AG10803 (cell line): ENCODE measurements at places on chromosomes 1 and 21.

DNA sequence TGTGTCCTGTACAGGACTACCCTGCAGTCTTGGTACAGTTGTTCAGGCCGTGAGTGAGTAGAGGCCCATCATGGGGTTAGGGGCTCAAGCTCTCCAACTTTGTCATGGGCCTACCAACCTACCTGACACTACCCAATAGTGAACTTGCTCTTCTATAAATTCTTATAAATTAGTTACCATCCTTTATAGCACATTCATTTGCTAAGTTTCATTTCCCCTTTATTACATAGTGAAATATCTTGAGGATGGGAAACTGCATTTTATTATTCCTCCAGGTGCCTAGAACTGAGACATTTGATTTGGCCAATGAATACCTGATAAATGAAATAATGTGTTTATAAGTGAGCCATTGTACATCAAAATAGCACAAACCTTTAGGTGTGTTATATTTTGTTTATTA, 9.1 kb upstream of the CTH start:
- no peak for DNase-seq

DNA sequence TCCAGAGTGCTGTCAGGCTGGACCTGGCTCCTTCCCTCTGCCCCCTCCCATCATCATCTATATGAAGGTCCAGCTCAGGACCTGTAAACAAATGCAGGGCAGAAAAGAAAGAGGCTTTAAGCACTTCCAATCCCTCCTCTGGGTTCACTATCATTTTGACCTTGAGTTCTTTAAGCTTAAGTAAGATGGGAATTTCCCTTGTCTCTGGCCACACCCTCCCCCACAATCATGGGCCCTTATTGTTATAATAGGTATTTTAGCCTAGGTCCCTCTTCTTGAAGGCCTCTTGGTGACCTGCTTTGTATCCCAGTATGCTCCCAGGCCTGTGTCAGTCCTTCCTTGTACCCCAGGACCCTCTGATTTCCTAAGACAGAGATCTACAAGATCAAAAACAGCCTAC, 45.1 kb upstream of the EPS15 start:
- peak; percentile 36 for DNase-seq

- DNase-seq = no peak
Observed at GRCh38 chr1:21761052-21761451, 21.9 kb downstream of the USP48 start.

GRCh38 chr1:236164273-236164672, 21.9 kb downstream of the GPR137B start:
- DNase-seq = no peak

DNA sequence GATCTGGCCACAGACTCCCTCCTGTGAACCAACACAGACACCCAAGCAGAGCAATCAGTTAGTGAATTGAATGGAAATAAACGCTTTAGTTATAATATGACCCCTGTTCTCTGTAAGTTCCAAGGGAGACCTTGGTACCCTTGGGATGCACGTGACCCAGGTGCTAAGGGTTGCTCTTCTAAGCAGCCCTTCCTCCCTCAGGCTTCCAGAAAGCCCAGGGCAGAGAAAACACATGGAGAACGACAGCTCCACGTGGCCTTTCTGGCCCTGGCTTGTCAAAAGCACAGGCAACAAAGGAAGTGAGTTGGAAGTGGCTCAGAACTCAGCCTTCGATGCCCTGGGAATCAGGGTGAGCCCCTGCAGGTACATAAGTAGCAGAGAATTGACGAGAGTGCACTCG, 57.4 kb downstream of the LACTBL1 start:
- no peak for DNase-seq

DNA sequence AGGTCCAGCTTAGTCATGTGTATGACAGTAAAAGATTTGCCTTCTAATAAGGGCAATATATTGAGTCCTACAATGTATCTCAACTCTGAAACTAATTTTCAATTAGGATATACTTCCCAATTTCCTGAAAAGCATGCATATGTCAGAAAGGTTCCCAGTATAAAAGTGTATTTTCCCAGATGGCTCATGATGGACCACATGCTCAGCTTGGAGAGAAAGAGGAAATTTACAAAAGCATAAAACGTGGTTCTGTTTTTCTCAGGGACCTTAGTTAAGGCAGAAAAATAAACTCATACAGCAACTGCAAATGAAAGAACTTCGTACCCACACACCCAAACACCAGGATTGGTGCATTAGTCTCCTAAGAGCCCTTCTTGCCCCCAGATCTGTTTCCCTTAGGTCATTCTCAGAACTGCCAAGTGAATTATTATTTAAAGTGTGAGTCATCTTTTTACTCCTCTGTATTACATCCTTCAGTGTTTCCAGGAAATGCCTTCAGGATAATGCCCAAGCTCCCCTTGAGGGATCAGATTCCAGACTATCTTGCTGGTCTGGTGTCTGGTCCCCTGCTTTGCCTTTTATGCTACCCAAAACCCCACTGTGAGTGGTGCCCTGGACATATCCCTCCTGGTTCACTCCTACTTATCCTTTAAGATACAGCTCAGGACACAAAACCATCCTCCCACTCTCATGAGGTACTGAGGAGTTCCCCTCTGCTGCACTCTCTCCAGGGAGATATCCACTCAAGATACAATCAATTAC, 57.4 kb downstream of the SSX2IP start:
- peak; percentile 60 for DNase-seq

DNA sequence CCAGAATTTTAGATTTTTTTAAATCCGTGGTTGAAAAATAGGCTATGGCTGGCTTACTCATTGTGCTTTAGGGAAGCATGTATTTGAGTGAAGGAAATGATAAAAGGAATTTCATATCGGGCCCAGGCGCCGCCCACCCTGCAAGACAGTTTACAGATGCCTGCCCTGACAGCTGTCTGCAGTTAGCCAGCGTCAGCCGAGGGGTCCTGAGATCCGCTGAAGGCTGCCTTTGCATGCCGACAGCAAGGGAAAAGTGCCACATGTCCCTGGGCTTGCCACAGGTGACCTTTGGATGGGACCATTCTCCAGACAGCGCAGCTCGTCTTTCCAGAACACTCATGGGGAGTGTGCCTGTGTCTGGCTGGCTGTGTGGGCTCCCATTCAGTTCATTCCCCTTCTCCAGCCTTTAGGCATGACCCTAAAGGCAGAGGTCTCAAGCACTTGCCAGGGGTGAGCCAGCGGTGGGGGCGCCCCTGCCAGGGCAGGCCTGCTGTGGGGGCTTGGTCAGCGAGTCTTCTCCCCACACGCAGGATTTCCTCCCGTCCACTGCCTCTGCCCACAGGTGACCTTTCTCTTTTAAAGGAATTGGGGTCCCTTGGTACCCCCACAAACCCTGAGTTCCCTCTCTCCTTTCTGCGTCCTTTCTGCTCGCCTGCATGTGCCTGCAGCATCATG, 46.1 kb upstream of the TRAPPC10 start:
- no peak for DNase-seq

DNA sequence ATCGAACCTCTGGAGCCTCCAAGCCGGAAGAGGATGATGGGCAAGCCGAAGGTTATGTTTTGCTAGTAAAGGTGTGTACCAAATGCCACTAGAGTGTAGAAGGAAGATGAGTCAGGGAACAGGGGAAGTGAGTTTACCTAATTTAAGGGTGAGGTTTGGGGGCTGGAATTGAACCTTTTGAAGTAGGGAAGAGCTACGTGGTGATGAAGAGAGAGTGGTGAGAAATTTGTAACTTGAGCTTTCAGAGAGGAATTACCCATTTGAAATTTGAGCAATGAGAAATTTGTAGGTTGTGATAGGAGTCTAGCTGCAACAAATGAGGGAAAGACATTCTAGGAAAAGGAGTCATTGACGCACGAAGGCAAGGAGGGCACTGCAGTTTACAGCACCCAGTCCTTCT, 70.0 kb upstream of the TENT5C start:
- no peak for DNase-seq

DNA sequence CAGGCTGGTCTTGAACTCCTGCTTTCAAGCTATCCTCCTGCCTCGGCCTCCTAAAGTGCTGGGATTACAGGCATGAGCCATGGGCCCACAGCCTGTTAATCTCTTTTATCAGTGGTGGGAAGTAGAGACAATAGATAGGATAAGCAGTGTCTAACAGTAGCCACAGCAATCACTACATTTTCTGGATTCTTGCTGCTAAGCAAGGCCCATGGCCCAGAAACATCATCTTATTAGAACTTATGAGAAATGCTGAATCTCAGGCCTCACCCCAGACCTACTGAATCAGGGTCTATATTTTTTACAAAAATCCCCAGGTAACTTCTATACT, 29.7 kb downstream of the IGFN1 start:
- no peak for DNase-seq

DNA sequence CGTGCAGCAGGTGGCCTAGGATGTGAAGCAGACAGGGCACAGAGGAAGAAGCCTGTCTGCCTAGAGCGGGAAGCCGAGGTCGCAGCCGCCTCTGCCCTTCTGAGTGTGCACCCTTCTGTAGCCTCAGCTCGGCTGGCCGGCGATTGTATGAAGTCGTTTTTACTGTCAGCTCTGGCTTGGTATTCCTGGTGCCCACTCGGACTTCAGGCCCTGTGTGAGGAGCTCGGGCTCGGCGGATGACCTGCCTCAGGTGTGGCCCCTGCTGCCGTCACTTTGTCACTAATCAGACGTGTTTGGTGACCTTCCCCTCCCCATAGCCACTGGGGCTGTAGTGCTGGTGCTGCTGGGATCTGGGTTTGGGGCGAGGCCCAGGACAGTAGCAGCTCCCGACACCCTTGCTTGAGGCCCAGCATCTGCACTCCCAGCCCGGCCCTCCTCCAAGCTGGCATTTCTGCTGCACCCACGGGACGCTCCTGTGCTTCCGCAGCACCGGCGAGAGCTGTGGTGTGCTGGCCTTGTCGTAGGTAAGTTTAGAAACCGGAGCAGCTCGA, 18.1 kb downstream of the SLX9 start:
- DNase-seq = no peak

DNA sequence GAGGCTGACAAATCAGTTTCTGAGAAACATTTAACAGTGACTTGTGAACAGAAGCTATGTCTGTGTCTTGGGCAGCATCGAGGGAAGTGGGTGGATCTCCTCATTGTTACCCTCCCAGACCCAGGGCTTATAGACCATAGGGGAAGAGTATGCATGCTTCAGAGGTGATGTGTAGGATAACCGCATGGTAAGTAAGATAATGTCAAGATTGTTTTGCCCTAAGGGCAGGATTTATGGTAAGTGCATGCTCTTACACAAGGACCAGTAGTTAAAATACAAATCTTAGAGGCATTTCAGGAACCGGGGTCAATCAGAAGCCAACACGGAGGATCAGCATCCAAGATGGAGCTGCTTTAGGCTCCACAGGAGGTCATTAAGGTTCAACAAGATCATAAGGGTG, 7.7 kb upstream of the PRMT2 start:
- no peak for DNase-seq

DNA sequence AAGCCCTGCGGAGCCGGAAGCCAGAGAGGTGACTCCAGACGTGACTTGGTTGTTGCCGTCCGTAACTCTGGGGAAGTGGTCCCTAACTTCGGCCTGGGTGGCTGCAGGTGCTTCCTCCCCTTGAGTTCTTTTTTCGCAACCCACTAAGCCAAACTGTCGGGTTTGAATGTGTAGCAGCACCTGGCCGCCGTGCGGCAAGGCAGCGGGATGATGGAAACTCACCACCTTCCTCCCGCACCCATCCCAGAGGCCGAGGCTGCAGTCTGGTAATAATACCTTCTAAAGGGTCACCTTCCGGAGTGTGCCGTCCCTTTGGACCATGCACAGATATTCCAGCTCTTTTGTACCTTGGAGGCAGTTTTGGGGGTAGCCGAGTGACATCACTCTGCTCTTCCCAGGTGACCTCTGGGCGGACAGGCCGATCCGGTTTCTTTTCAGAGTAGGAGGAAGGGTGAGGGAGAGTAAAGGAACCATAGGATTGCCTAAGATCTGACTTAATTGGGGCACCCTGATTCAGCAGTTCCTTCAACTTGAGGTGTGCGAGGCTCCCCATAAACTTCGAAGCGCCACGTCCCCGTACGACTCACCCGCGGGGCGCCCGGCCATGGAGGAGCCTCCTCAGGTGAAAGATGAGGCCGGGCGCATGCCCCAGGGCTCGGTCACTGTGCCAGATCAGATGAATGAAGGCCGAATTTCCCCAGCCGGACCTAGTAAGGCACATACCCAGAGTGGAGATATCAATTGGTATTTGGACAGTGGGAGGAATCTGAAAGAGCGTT, 1.0 kb downstream of the KCNK1 start:
- no peak for DNase-seq

DNA sequence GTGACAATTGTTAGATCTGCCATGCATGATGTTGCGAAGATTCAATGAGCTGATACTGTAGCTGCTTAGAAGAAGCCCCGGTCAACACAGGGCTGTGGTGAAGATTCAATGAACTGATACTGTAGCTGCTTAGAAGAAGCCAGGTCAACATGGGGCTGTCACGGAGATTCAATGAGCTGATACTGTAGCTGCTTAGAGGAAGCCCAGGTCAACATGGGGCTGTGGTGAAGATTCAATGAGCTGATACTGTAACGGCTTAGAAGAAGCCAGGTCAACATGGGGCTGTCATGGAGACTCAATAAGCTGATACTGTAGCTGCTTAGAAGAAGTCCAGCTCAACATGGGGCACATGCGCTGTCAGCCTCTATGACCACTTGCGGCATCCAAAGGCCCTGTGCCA, 18.8 kb upstream of the BACE2 start:
- no peak for DNase-seq

GRCh38 chr1:207691841-207692240, 46.9 kb downstream of the CR1L start:
- DNase-seq = peak; percentile 31

DNA sequence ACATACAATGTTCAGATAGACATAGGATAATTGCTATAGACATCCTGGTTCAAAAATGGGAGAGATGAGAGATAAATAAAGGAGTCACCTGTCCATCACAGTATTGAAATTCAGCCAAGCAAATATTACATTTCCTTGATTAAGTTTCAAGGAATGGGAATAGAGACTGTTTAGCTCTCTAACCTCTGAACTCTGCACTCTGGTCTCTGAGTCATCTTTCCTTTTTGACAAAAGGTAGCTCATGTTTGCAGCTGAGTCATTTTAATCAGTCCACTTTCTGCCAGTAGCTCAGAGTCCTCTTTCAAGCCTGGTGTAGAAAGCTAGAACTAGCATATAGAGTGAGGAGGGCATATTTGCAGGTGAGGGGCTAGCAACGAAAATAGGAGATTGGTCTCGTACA, 51.4 kb upstream of the GJA8 start:
- DNase-seq = no peak

DNA sequence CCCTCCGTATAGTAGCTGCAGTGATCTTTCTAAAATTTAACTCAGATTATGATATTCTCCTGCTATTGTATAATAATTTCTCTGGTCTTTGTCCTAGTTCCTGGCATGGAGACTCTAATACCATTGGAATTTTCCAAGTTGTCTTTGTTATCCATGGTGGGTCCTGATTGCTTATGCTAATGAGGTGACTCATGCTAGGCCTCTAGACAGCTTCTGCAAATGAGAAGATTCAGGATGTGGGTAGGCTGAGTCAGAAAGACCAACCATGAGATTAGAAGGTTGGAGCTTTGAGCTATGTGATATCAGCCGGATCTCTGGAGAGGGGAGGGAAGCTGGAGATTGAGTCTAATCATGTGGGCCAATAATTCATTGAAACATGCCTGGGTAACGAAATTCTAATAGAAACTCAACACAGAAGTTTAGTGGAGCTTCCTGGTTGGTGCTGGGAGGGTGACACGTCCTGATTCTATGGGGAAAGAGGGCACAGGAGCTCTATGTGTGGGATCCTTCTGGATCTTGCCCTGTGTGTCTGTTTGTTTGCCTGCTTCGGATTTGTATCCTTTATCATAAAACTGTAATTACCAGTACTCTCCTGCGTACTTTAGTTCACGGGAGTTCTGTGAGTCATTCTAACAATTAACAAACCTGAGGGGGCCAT, 73.2 kb upstream of the CNIH3 start:
- peak; percentile 96 for DNase-seq

- no peak for DNase-seq
Observed at GRCh38 chr1:28815533-28816185, 3.7 kb downstream of the OPRD1 start.
